ENCODE measurements at places on chromosomes 2 and 18.

DNA sequence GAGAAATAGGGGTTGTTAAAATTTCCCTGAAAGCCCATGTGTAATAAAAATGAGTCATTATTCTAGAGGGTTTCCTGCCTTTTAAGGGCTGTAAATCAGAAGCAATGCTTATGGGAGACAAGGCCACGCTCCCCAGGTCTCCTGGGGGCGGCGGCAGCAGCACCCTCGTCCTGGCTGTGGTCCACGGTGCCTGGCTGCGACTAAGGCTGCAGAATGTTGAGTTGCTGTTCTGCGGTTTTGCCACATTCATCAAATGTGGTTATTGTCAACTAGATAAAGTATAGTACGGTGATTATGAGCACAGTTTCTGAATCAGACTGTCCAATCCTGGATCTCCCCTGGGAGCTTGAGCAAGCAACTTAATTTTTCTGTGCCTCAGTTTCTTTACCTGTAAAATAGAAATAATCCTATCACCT lies 11.9 kb upstream of the AGFG1 start:
- DNase-seq = no peak

DNA sequence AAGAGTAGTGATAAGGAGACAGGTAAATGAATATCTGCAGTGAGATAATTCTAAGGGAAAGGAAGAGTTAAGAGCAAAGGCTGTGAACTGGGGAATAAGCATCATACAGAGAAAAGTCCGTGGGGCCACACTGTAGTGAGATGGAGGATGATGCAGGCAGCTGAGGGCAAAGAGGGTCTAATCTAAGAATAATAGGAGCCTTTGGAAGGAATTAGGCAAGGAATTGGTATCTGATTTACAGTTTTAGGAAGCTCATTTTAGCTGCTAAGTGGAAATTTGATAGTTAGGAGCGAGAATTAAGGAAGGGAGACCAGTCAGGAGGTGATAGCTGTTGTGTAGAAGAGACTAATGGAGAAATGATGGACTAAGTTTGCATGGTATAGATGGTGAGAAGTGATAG lies 43.5 kb downstream of the KIF5C start:
- DNase-seq = no peak

DNA sequence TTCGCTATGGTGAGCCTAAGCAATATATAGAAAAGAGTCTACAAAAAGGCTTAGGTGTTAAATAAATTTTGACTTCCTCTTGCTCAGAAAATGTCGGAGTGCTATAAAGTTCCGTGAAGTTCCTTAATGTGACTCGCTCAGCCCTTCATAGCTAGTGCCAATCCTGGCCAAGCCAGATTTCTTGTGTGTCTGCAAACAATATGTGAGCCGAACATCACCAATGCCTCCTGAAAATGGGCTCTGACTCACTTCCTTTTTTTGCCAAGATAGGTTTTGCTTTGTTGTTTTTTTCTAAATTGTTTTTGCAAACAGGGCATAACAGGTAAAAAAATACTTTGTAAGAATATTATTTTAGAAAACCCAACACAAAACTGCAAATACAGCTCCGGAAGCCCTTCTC lies 26.1 kb downstream of the CDC42EP3 start:
- DNase-seq = no peak

DNA sequence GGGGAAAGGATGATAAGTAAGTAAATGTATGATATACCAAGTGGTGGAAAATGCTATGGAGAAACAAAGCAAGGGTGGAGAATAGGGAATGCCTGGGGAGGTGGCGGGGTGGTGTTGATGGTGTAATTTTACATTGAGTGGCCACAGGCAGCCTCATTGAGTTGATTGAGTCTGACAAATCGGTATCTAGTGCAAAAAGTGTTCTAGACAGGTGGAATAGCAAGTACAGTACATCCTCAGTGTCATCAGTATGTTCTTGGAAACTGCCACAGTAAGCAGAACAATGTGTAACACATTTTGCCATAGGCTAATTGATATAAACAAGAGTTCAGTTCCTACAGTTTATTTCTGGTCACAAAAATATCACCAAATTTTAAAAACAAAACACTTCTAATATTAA lies 46.4 kb downstream of the UGP2 start:
- no peak for DNase-seq

- DNase-seq = no peak
Measured at GRCh38 chr18:65938592-65939372, 188.0 kb downstream of the CDH7 start.

- DNase-seq = no peak
Measured at GRCh38 chr2:102176172-102176571, 10.7 kb upstream of the IL1RL2 start.

DNA sequence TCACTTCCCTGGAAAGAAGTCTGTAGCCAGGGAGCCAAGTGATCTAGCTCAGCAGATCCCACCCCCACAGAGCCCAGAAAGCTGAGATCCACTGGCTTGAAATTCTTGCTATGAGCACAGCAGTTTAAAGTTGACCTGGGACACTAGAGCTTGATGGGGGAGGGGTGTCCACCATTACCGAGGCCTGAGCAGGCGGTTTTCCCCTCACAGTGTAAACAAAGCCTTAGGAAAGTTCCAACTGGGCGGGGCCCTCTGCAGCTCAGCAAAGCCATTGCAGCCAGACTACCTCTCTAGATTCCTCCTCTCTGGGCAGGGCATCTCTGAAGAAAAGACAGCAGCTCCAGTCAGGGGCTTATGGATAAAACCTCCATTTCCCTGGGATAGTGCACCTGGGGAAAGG lies 887.2 kb upstream of the LRATD1 start:
- no peak for DNase-seq

DNA sequence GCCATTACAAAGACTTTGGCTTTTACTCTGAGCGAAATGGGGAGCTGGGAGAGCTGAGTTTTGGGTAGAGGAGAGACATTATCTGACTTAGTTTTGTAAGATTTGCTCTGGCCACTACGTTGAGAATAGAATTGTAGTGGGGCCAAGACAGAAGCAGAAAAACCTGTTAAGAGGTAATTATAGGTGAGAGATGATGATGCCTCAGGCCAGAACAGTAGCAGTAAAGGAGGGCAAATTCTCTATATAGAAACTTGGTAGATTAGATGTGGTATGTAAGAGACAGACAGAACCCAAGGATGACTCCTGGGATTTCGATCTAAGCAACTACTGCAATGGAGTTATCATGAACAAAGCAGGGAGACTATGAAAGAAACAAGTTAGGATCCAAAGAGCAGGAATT lies 17.4 kb upstream of the CREB1 start:
- no peak for DNase-seq

- DNase-seq = no peak
Measured at GRCh38 chr2:65605058-65605742, 172.8 kb upstream of the SPRED2 start.

DNA sequence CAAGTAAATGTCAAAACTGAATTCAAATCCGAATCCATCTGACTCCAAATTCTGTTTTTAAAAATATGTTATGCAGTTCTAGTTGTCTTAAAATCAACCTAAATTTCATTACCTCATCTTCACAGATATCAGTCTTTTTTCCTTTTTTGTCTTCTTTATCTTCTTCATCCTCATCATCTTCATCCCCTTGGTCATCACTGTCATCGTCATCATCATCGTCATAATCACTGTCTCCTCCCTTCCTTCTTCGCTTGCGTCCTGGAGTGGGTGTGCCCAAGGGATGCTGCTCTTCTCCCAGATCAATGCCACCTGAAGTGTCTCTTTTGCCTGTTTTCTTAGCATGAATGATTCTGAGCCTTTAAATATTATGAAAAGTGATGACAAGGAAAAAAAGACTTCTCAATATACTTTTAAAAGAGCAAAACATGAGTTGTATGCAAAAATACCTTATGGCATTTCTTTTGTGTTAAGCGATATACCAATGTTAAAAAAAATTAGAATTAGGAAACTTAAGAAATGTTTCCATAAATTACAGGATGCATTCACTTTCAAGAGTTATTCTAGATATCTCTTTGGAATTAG lies 96.0 kb upstream of the WDSUB1 start:
- DNase-seq = no peak

DNA sequence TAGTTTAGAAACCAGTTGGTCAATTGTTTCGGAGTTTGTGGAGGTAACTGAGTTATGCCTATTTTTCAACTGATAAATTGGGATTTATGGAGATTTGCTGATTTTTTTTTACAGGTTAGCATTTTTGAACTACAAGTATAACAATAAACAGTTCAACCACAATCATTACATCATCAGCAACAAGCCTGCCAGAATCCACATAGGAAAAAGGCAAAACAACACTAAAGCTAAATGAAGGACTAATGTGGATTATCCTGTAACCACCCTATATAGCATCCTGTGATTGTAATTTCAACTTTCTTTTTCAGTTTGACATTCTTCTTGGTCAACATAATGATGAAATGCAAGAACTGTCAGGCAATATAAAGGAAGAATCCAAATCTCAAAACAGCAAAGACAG lies 76.5 kb downstream of the CCDC102B start:
- DNase-seq = no peak

DNA sequence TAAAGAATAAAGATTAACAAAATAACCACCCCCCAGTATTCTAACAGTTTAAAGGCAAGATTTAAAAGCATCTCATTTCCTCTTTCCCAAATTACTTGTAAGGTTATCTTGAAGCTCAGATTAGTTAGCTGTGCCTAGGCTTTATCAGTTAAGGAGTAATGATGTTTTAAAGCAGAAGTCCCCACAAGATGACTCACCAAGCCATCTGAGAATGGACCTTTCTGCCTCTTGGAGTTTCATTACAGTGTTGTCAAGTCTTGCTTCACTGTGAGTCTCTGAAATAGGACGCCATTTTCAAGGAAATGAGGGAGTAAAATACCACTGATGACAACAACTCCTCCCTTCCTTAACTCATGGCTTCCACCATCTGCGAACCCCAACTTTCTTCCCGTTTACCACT lies 35.9 kb downstream of the ZNF385B start:
- DNase-seq = no peak

DNA sequence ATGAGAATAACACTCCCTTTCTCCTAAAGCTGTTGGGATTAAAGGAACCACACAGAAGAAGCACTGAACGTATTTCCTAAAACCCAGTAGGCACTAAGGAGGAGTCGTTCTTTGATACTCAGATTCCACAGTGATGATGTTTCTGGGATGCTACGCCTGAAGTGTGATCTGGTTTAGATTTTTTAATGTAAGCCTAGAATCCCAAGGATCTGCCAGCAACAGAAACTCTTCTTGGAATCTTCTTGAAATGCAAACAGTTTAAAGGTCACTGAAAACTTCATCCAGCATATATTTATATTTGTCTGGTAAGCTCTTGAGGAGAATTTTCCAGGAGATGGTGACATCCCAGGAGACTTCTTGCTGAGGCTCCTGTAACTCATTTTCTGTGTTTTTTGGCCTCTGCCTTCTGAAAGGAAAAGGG lies 247.6 kb upstream of the TRIB2 start:
- DNase-seq = no peak

DNA sequence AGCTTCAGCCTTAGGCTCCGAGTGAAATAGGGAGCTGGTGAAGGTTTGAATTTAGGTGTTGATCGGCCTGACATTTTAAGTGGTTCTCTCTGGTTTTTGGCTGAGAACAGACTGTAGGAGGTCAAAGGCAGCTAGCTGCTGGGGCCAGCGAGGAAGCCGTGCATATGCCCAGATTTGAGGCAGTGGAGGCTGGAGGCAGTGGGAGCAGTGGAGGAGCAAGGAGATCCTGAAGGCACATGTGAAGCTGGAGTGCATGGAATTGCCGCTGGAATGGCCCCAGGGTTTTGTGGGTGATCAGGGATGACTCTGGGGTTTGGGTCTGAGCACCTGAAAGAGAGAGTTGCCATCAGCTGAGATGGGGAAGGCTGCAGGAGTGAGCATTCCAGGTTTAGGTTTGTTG lies 25.1 kb downstream of the STEAP3 start:
- DNase-seq = no peak

- DNase-seq = no peak
Measured at GRCh38 chr2:95026471-95027368, 1.2 kb downstream of the MAL start.

- DNase-seq = no peak
Measured at GRCh38 chr2:134253117-134253704, 661 bp upstream of the MGAT5 start.

DNA sequence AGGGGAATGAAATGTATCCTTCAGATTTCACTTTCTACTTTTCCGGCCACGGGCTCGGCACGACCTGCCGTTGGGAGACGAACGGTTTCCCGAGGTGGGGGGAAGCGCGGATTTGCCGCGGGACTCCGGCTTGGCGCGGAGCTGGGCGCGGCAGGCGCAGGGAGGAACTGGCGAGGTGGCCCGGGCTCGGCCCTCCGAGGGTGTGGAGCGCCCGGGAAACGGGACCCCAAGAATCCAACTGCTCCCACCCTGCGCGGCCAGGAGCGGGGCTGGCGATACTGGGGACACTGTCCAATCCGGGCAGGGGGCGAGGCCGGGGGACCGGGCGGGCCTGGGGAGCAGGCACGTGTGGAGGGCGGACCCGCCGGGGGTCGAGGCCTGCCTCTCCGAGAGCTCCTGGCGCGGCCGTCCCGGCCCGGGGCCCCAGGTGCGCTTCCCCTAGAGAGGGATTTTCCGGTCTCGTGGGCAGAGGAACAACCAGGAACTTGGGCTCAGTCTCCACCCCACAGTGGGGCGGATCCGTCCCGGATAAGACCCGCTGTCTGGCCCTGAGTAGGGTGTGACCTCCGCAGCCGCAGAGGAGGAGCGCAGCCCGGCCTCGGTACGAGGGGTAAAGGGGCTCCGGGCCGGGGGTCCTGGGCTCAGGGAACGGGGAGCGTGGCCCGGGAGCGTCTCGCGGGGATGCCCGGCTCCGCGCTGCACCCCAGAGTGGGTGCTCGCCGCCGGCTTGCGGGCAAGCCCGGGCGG lies at the start of gene ANXA4:
ANXA4 (plus strand) TSS at position 560 of the 747 bp plus-strand sequence. CDS start 39,432 bp downstream, outside the sequence.
- peak; percentile 86 for DNase-seq

DNA sequence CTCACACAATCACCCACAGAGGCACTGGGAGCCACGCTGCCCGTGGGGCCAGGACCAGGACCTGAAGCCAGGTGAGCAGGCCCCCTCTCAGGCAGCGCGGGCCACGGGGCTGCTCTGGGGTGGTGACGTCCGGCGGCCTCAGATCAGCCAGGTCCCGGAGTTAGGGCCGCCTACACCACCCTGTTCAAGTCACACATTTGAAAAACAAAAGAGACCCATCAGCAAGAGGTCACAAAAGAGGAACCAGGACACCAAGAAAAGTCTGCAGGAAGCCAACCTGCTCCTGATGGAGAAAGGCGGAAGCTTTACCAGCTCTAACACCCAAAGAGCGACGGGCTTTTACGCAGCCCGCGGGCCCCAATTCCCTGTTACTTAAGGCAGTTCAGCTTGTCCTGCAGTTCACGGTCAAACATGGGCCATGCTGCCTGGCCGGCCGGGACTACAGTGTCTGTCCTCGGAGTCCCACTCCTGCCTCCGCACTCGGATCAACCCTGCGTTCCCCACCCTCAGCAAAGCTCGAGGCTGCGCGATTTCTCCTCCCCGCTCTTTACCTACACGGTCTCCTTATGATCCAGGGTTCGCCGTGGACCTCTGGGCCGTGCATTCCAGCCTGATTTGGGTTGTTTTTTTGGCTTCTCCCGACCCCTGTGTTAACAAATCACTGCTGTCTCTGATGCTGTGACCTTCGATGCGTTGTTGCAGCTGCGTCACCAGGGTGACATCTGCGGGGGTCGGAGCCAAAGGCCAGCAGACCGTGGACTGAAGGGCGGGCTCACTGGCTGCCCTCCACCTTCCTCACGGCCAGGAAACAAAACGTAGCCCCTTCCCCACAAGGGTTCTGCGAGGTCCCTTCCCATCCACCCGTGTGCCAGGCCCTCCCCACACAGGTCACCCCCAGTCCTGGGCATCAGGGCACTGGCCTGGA lies 31.0 kb downstream of the SNORC start:
- no peak for DNase-seq

- no peak for DNase-seq
Measured at GRCh38 chr2:52238782-52239181, 1206.8 kb upstream of the NRXN1 start.

- no peak for DNase-seq
Measured at GRCh38 chr2:188693111-188693510, 281.1 kb upstream of the COL3A1 start.
